ENCODE measurements at places on chromosomes 13 and 19. TPM values are rescaled to one million over a fixed set of nuclear protein-coding genes. Genes with fewer than 3 reads are reported as not detected.

DNA sequence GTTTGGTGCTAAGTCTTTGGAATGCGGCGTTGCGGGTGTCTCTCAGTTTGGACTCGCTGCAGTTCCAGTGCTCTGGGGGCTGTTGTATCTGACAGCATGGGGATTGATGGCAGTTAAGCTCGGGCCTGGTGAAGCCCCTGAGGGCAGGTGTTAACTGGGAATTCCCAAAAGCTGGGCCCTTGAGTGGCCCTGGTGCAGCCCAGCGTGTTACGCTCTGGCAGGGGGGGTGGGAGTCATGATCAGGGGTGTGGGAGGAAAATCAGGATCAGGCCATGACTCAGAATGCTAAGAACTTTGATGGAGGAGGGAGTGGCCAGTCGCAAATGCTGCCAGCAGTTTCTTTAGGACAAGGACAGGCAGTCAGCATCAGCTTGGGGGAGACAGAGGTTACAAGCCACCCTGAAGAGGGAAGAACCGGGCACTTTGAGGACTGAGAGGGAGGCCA lies 19.6 kb downstream of the AP2A1 start:
- no peak for DNase-seq

DNA sequence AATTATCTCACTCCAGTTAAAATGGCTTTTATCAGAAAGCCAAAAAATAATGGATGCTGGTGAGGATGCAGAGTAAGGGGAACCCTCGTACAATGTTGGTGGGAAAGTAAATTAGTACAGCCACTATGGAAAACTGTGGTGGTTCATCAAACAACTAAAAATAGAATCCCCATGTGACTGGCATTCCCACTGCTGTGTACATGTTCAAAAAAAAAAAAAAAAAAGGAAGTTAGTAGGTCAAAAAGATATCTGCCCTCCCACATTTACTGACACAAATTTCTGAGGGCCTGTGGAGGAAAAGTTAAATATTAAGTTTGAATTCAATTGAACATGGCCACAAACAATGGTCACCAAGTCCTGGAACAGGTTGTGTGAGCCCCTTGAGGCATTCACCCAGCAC lies 9.8 kb upstream of the ZSCAN5A start:
- DNase-seq, result no peak

DNA sequence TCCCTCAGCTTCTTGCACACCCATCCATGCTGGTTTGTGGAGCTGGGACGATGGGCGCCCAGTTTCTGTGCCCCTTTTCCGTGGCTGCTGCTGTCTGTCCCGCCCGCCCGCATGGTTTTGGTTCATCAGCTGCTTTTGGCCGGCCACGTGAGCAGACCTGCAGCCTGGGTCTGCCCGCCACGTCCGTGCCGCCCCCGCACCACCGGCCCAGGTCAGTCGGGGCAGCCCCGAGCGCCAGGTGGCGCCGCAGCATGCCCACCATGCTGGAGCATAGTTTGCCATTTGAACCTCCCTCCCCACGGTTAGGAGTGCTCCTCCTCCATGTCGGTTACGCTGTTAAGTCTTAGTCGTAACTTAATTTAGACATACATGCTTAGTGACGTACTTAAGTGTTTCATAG lies 15.3 kb upstream of the RPS15 start:
- no peak for DNase-seq

DNA sequence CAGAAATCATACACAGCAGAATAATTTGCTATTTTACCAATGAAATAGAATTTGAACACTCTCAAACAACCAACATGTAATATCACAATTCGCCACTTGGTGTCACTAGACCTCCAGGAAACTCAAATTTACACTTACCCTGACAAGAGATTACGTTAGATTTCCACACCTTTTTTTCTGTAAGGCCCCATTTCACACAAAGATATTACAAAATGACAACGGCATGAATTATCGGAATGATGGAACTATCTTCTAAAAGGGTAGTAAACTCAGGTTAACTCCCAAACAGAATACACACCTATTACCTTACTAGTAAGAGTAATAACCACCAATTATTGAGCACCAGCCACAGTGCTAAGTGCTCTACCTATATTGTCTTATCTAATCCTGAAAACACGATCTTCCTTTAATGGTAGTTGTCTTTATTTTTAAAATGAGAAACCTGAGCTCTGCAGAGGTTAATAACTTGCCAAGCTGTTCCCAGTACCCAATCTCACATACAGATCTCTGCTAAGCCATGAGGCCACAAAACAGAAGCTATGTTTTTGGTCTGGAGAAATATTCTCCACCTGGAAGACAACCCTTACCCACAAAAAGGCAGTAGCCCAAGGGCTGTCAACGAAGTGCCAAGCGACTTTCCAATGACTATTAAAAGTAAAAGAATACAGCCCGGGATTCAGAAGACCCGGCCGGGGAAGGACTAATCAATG lies 152.4 kb downstream of the DCLK1 start:
- DNase-seq, result peak; percentile 76

- DNase-seq, result no peak
Measured at GRCh38 chr19:4054441-4055208, 12.1 kb downstream of the ZBTB7A start.

DNA sequence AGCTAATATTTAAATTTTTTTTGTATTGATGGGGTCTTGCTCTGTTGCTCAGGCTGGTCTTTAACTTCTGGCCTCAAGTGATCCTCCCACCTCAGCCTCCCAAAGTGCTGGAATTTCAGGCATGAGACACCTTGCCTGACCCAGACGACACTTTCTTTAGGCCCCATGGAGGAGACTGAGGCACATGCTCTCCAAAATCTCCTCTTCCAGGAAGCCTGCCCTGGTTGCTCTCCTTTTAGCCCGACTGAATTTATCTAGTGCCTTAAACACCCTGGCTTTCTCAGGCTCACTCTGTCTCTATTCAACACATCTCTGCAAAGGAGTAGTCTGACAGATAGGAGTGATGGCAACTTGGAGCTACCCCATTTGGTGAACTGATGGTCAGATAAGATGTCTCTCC lies 18.9 kb downstream of the MYO1F start:
- no peak for DNase-seq

DNA sequence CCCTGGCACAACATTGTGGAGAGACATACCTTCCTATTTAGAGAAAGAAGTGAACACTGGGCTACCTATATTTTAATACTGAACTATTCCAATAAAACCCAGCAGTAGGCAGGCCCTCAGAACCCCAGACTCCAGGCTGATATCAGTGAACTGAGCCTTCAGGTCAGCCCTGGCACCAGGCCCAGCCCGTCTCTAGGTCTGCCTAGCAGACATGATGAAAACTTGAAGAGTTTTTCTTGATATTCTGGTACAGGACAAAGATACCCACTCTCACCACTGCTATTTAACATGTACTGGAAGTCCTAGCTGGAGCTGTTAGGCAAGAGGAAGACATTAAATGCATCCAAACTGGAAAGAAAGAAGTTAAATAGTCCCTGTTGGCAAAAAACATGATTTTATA lies 396.6 kb upstream of the SPRY2 start:
- DNase-seq, result no peak

DNA sequence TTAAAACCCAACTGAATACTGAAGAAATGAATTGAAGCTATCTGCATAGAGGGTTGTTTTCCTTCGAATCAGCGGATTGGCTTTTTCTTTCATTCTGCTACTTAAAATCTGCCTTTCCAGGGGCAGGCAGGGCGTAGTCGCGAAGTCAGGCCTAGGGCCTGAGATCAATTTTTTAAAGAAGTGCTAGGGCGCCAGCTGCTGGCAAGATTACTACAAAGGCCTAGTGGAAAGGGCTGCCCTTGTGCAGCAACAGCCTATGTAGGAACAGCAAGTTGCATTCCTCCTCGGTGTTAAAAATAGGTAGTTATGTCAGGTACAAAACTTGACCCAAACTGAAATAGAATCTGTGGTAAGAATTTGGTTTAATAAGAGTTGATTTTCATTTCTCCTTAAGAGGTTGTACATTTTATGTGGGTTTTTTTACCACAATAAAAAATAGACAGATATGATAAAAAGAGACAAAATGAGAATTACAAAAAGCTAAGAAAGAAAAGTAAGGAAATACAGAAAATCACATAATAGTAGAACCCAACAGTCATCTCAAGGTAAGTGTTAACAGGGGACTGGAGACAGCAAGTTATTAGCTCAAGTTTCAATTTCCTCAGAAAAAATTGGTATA lies 9.5 kb upstream of the URAD start:
- no peak for DNase-seq

DNA sequence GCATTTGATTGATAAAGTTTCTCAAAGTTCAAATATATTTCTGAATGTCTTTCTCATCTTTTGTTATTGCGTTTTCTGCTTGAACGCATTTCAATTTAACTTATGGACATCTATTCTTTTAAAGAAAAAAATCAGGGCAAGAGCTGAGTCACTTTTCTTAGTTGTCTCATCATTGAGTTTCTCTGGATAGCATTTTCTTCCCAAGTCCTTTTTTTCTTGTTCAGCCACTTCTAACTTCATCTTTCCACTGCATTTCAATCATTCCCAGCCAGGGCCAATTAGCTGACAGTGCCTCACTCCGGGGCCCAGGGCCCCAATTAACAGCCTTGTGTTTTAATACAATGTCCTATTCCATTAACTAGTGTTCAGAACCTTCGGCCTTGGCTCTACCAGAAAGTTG lies 216.3 kb downstream of the B3GLCT start:
- no peak for DNase-seq

- DNase-seq, result no peak
Measured at GRCh38 chr19:45177817-45178261, at the start of gene TRAPPC6A. Gene TRAPPC6A (minus strand): TSS chr19:45178237. CDS start chr19:45178218, 19 bp downstream.

DNA sequence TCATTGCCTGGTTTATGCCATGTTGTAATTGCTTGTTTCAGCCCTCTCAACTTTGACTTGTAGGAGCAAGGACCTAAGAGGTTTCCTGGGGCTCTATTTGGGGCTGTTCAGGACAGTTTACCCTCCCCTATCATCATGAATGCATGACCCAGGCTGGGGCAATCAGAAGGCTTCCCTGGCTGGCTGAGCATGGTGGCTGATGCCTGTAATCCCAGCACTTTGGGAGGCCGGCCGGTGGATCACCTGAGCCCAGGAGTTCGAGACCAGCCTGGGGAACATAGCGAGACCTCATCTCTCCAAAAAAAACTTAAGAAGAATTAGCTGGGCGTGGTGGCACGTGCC lies 6.1 kb upstream of the LSM4 start:
- DNase-seq, result no peak

GRCh38 chr19:28577233-28577632 lies 635.7 kb downstream of the UQCRFS1 start:
- no peak for DNase-seq

DNA sequence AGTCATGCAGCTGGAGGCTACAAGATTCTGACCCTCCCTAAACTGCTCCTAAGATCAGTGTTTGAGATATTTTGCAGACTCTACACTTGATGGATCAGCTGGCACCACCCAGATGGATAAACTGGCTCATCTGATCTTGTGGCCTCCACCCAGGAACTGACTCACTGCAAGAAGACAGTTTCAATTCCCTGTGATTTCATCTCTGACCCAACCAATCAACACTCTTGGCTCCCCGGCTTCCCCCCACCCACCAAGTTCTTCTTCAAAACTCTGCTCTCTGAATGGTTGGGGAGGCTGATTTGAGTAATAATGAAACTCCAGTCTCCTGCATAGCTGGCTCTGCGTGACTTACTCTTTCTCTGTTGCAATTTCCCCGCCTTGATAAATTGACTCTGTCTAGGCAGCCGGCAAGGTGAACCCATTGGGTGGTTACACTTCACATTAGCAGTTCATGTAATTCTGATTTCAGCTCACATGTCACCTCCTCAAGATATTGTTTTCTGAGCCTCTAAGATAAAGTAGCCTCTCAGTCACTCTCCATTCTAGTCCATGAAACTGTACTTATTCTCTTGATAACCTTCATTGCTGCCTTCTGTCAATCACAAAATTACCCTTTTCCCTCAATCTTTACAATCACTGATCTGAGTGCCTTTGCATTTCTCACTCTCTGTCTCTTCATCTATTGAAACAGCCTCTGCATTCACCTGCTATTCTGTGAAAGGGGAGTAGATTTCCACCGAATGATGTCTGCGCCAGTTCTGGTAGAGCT lies 9.9 kb upstream of the FPR3 start:
- no peak for DNase-seq

GRCh38 chr19:3589949-3590348 lies 4.7 kb downstream of the GIPC3 start:
- no peak for DNase-seq

DNA sequence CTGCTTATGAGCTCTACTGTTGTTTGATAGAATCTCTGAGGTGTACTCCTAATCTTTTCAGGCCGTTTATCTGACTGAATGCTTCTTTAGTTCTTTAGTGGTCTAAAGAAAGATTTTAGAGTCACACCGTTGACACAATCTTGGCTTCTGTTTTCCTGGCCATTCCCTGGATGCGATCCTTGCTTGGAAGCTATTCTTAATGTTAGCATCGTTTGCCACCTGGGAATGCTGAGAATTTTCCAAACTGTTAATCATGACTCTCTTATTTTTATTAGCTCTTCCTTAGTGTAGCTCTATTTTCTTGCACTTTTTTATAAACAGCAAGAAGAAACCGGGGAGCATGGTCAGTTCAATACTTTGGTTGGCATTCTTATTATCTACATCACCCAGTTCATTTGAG lies 281.0 kb upstream of the PCDH20 start:
- DNase-seq, result no peak

DNA sequence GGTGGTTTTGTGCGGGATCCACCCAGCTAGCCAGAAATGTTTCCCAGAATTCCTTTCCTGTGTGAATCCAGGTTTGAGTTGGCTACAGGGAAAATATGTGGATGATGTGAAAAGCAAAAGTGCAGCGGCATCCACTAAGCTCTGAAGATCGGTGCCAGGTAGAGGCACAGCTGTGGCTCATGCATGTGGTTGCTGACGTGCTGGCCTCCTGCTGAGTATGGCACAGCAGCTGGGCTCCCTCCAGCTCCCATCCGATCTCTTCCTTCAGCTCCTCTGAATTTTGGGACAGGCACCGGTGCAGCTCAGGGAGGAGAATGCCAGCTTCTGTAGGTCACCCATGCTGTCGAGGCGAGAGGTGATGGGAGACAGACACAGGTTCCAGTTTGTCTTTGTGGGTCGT lies 84.0 kb upstream of the GSX1 start:
- no peak for DNase-seq

C13orf46 gene
- polyA plus RNA-seq, result 0.57 TPM

GJB2 gene
- 0.51 TPM for polyA plus RNA-seq

APOC4 gene
- not detected for polyA plus RNA-seq

ICAM5 gene
- 0.18 TPM for polyA plus RNA-seq

KLK15 gene
- polyA plus RNA-seq, result not detected

KISS1R gene
- not detected for polyA plus RNA-seq

CEACAM16 gene
- polyA plus RNA-seq, result 0.37 TPM

TMEM221 gene
- 1.3 TPM for polyA plus RNA-seq

CBY2 gene
- not detected for polyA plus RNA-seq

ZNF112 gene
- 5.0 TPM for polyA plus RNA-seq

Data from forelimb muscle (tissue), 1 donor.